ENCODE measurements at places on chromosomes 7 and 10.
A peak's percentile ranks its signal among the peaks of the same experiment; 100 is the strongest.

DNA sequence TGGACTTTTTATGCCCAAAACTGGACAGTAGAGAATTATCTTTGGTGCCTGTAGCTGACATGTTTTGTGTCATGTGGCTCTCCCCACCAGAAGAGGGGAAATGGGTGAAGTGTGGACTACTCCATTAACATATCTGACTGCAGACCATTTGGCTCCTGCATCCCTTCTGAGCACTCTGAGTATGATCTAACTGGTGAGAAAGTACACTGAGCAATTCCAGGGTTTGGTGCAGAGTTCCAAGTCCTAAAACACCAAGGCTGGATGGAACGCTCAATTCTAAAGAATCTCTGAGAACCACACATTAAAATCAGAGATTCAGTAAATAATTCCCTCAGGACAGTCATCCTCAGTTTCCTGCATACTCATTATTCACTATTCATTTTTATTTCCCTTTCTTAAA, 22.8 kb upstream of the OSBPL3 start:
- no peak for DNase-seq

DNA sequence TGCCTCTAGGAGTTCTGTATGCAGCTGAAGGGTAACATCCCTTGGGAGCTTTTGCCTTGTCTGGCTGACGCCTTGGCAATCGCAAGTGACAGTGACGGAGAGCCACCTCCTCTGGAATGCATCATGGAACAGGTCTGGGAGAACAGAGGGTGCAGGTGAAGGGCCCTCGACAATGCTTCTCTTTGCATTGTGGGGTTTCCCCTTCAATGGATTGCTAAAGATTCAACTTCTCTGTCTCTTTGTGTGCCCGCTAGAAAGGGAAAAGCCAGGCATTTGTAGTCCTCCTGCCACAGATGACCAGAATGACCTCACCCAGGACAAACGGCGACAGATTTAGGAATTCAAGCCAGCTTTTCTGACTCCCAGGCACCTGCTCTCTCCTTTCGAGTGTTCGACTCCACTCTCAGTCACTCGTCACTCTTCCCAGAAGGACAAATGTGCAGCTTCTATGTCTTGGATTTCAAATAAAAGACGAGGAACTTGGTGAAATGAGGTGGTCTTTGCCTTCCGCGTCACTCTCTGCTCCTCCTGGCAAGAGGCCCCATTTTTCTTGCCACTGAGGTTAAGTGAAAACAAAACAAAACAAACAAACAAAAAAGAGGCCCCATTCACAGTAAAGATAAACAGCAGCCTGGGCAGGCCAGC, 26.1 kb downstream of the IL2RA start:
- DNase-seq, result no peak

DNA sequence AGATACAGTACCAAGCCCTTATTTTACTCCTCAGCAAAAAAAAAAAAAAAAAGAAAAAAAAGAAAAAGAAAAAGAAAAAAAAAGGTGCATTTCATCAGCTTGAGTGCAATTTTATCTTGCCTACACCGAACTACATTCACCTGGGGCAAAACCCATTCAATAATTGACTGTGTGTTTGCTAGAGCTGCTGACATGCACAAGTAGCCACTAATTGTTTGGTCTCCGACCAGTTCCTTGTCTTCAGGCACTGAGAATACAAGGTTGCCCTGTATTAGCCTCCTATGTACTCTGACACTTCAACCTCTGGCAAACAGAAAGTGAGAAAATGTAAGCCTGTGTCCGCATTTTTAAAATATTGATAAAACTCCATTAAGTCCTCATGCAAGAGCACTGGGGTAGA, 1579.4 kb upstream of the LRRTM3 start:
- no peak for DNase-seq

GRCh38 chr7:144830024-144830785, 5.6 kb downstream of the TPK1 start:
- peak; percentile 38 for DNase-seq

DNA sequence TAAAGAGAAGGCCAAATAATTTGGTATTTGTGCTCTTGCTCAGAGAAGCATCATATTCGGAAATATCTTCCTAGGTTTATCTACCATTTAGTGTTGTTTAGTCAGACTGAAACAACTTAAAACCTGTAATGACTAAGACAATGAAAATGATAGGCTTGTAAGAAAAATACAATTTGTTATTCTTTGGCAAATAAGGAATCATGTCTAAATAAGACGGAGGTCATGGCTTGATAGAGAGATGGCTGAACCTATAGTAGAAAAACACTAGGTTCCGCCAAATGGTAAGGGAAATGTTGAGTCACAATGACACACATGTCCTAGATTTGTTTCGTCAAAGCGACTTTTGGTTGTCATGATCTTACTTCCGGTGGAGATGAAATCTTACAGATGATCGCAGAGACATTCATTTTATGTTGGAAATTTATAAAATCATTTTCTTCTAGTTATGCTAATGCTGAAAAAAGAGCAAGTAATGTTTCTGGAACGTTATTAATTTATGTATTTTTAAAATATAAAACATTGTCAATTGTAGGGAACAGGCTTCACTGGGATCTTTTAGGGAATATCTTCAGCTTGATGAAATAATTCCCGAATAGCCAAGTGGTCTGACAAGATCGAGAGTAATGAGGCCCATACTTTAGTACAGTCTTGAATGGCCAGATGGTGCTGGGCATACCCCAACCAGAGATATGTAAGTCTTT, 1.0 kb downstream of the SRGN start:
- DNase-seq, result peak; percentile 78

DNA sequence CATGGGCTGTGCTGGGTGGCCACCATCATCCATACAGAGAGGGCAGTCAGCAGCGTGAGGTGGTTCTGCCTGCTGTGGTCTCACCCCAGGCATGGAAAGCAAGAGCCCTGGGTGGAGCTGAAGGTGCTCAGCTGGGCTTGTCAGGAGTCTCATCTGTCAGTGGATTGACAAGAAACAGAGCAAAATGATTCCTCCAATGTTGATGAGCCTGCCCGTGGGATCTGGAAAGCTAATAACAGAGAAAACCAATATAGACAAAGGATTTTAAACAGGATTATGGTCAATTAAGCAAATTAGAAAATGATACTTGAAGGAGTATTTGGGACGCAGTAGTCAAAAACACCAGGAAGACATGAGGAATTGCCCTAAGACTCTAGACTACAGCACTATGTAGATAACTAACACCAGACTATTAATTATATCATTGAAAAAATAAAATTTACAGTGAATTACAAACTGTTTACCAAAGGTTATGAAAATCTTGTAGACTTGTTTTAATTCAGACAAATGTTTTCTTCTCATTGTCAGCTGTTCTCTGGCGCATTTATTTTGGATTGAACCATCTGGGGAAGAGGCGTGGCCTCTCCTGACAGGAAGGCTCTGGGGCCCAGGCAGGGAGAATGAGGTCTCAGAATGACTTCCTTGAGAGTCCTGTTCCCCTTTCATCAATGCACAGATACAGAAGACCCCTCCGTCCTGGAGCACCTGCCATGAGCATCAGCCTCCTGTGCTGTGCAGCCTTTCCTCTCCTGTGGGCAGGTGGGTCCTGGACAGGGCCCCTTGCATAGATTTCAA, 211.2 kb upstream of the PRSS58 start:
- DNase-seq, result no peak

DNA sequence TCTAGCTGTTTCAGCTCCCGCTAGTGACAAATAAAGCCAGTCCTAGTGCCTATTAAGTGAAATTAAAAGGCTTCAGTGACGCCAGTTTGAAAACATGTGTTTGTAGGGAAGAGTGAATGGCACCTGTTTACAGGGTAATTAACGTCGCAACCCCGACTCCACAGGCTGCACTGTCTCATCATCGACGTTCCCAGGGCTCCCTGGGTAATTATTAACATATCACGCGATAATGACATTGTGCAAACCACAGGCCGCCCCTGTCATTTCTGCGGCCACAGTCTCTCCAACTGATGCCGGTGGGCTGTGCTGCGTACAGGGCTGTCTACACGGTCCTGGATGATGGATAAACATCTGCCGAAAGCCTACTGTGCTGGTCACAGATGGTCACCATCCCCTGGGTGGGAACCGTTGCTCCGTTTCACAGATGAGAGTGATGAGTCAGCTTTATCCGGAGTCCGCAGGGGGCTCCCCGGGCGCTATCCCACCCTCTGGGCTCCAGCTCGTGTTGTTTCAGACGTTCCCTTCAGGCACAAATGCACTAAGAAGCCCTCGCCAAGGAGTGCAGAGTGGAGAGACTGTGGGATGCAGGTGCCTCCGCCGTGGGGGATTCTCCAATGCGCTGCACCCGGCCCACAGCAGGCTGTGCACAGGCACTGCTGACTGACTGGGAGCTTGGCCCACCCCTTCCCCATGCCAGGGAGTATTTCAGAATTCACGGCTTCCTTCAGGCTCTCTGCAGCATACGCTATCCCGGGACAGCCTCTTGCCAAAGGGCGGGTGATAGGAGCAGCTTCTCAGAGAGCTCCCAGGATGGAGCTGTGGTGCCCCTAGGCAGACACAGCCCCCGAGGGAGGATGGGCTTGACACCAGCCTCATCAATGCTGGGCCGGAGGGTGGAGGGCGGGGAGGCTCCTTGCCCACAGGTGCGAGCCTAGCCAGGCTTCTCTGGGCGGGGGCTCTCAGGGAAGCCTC, 491.8 kb upstream of the FOXK1 start:
- DNase-seq, result no peak

- DNase-seq, result no peak
Observed at GRCh38 chr7:108263425-108263824, 133.3 kb upstream of the LAMB4 start.

DNA sequence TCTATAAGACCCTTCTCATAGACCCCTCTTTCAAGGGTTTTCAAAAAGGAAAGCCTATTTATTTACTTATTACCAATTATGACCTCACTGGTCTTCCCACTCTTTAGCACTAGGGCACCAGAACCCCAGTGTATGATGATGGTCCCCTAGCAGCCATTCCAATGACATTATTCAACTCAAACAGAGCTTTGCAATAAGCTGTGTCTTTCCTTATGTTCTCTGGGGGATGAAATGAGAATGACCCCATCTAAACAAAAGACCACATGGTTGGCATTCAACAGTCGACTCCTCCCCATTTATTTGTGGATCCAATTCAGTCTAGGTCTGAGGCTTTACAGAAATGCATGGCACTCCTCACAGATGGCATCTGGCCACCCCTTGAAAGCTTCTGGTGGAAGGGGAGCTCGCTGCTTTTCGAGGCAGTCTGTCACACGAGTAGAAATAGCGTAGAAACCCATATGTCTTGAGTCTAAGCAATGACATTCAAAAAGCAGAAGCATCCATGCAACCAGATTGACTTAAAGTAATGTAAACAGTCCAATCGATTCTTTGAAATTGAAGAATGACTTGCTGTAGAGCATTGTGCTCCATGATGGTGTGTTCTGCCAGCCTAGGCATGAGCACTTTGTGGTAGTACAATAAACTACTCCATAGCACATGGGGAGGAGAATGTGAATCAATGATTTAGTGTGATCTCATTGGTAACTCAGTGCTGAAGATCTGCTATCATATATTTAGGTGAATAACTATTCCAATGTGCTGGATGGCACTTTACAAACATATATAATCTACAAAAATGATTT, 29.8 kb downstream of the NRP1 start:
- DNase-seq, result no peak

DNA sequence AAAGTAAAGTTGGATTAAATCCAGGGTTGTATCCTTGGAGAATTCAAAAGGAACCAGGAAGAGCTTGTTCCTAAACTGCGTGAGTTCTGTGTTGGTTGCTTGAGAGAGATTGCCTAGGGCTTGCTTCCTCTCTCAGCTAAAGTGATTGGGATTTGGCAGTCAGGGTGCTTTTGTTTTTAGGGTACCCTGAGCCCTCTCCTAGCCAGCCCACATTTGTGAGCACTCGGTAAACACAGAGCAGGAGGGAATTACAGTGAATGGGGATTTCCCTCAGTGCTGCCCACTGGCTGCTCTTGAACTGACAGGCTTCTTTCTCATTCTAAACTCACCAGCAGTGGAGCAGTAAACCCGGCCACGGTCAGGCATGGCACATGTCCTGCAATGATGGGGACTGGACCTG, 146.9 kb downstream of the TPST1 start:
- DNase-seq, result no peak

GRCh38 chr10:91799612-91799975, 1.4 kb downstream of the TNKS2 start:
- DNase-seq, result no peak

GRCh38 chr7:157318015-157318706, 18.6 kb upstream of the DNAJB6 start:
- DNase-seq, result peak; percentile 6

DNA sequence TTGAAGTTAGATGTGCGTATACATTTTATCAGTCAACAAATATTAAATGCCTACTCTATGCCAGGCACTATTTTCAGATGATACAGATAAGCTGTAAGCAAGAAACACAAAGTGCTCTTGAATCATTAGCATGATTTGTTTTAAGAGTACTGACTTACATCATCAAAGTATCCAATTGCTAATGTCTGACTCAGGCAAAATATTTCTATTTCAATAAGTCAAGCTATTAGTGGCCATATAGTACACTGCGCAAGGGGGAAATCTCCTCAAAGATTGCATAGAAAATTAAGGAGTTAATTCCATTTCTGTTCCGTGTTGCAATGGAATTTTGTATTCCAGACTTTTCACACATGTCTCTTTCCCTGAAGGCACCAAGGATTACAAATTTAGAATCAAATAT, 46.1 kb upstream of the DNAJC1 start:
- DNase-seq, result no peak

GRCh38 chr7:19111474-19112273, 5.8 kb downstream of the TWIST1 start:
- DNase-seq, result peak; percentile 40

Data from fibroblast of the aortic adventitia (primary cell).